ENCODE measurements at places on chromosomes 5 and 9. TPM values are rescaled to one million over a fixed set of nuclear protein-coding genes. Genes with fewer than 3 reads are reported as not detected.

Gene GLRA1
- total RNA-seq, result not detected

- peak overlapping the region; percentile 32 for H3K27ac ChIP-seq
- no peaks in the 10 kb centered on the region for H3K27me3 ChIP-seq
- no peak for DNase-seq
- H3K4me3 ChIP-seq, result no peak overlapping the region
- H3K36me3 ChIP-seq, result peaks cover 5% of the 10 kb centered on the region
- H3K4me1 ChIP-seq, result no peaks in the 10 kb centered on the region
Observed at GRCh38 chr5:78779771-78780616, 131.4 kb upstream of the LHFPL2 start.

Gene KIF4B
- total RNA-seq, result under 0.01 TPM

Gene SLC6A19
- not detected for total RNA-seq

- peak overlapping the region; percentile 55 for H3K27ac ChIP-seq
- DNase-seq, result no peak
- peaks cover 39% of the 10 kb centered on the region for H3K4me1 ChIP-seq
- H3K36me3 ChIP-seq, result peaks cover 31% of the 10 kb centered on the region
- no peak overlapping the region for H3K4me3 ChIP-seq
- H3K27me3 ChIP-seq, result peaks cover 26% of the 10 kb centered on the region
Observed at GRCh38 chr9:136361754-136362449, 1.6 kb downstream of the DNLZ start.

- H3K36me3 ChIP-seq, result no peaks in the 10 kb centered on the region
- H3K27ac ChIP-seq, result no peak overlapping the region
- no peaks in the 10 kb centered on the region for H3K27me3 ChIP-seq
- DNase-seq, result no peak
- H3K4me1 ChIP-seq, result peaks cover 20% of the 10 kb centered on the region
Observed at GRCh38 chr5:163565492-163565891, 60.1 kb downstream of the MAT2B start.

Gene CCNJL
- 2.5 TPM for total RNA-seq

Gene TAF11L11
- total RNA-seq, result not detected

Gene ARHGEF37
- total RNA-seq, result 22.0 TPM

DNA sequence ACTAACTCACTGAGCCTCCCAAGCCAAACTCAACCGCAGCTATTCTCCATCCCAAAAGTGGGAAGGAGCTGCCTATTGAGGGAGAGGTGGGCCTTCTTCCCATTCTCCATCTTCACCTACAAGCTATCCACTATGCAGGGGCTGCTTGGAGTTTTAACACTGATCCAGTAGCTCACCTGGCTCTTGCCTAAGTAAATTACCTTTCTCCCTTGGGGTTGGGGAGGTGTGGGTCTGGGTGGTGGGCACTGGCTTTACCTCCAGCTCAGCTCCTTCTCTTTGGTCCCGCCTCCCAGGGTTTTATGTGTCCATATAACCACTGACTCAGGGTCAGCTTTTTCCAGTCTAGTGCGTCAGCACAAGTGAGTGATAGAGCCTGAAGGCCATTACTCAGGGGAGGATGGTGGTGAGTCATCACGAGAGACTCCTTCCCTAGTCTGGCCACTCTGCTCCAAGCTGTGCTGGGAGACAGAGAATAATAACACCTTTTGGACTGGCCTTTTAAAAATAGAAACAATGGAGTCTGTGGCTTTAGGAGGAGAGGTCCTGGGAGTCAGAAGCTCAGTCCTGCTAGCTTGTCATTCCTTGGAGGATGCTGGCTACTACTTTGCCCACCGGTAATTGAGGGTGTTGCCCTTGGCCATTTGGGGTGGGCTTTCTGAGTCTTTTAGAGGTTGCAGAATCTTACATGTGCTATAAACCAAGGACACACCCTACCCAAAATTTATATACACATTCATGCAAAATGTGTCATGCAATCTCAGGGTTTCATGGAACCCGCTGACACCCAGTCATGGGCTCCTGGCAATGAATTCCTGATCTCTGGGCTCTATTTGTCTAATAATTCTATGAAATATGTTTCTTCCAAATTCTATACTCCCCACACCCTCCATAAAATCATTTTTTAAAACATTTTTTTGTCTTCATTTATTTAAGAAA, 35.6 kb upstream of the ATP6V1G1 start:
- DNase-seq, result no peak
- no peak overlapping the region for H3K4me3 ChIP-seq
- no peaks in the 10 kb centered on the region for H3K27me3 ChIP-seq
- no peaks in the 10 kb centered on the region for H3K36me3 ChIP-seq
- H3K4me1 ChIP-seq, result peaks cover 16% of the 10 kb centered on the region
- peak overlapping the region; percentile 64 for H3K27ac ChIP-seq

- peak overlapping the region; percentile 95 for H3K27ac ChIP-seq
- H3K4me1 ChIP-seq, result peaks cover 68% of the 10 kb centered on the region
- H3K36me3 ChIP-seq, result peaks cover 25% of the 10 kb centered on the region
- no peak for DNase-seq
- H3K4me3 ChIP-seq, result peak overlapping the region; percentile 79
Observed at GRCh38 chr9:137241490-137242268, 592 bp downstream of the TUBB4B start.

GRCh38 chr5:95895771-95896170, 65.9 kb downstream of the ELL2 start:
- H3K27ac ChIP-seq, result no peak overlapping the region
- H3K27me3 ChIP-seq, result no peaks in the 10 kb centered on the region
- no peak for DNase-seq
- H3K4me1 ChIP-seq, result peaks cover 18% of the 10 kb centered on the region
- H3K36me3 ChIP-seq, result peaks cover 36% of the 10 kb centered on the region

DNA sequence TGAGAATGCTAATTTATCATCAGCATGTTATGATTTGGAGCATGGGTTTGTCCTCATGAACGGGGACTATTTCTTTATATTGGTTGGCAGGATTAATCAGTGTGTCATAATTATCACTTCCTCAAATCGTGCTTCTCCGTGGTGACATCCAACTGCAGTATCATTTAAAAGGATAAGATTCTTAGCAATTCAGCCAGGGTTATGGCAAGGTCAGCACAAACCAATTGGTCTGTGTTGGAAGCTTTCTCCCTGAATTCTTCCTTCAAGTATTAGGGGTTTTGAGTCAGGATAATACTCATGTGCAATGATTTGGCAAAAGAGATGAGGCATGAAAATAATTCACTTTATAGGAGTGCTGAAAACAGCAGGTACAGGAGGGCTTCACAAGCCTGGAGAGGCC, 5.5 kb upstream of the CAMLG start:
- no peak overlapping the region for H3K27ac ChIP-seq
- no peaks in the 10 kb centered on the region for H3K36me3 ChIP-seq
- H3K4me3 ChIP-seq, result no peak overlapping the region
- no peak for DNase-seq
- H3K4me1 ChIP-seq, result no peaks in the 10 kb centered on the region
- H3K27me3 ChIP-seq, result no peaks in the 10 kb centered on the region

DNA sequence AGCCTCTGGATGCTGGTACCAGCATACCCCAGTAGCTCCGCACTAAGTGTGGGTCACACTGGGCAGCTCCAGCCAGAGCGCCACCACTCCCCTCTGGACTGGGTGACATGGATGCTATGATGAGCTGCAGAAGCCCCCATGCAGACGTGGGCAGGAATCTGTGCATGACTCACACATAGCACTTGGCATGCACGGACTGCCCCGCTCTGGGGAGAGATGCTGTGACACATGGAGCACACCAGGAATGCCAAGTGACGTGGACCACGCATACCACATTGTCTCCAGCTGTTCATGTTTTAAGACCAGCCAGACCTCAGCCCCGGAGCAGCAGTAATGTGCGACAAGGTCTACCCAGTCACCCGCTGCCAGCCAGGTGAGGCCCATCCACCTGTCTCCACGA, 64.1 kb downstream of the SEMA4D start:
- H3K27me3 ChIP-seq, result no peaks in the 10 kb centered on the region
- no peak overlapping the region for H3K27ac ChIP-seq

- no peak overlapping the region for H3K27ac ChIP-seq
- H3K36me3 ChIP-seq, result no peaks in the 10 kb centered on the region
- H3K4me1 ChIP-seq, result peaks cover 5% of the 10 kb centered on the region
- no peak overlapping the region for H3K4me3 ChIP-seq
Observed at GRCh38 chr9:37293664-37294524, 128.6 kb upstream of the GRHPR start.

- no peaks in the 10 kb centered on the region for H3K27me3 ChIP-seq
- no peak overlapping the region for H3K27ac ChIP-seq
- peaks cover 9% of the 10 kb centered on the region for H3K4me1 ChIP-seq
- no peaks in the 10 kb centered on the region for H3K36me3 ChIP-seq
Observed at GRCh38 chr9:75112789-75113188, 24.5 kb downstream of the OSTF1 start.

GRCh38 chr9:132488626-132489025, 78.6 kb downstream of the CFAP77 start:
- no peaks in the 10 kb centered on the region for H3K27me3 ChIP-seq
- H3K4me1 ChIP-seq, result no peaks in the 10 kb centered on the region
- no peak overlapping the region for H3K4me3 ChIP-seq
- H3K36me3 ChIP-seq, result no peaks in the 10 kb centered on the region
- H3K27ac ChIP-seq, result no peak overlapping the region

GRCh38 chr5:98468188-98468869, 305.1 kb upstream of the RGMB start:
- no peak overlapping the region for H3K4me3 ChIP-seq
- H3K4me1 ChIP-seq, result no peaks in the 10 kb centered on the region
- H3K27me3 ChIP-seq, result no peaks in the 10 kb centered on the region
- no peak overlapping the region for H3K27ac ChIP-seq
- H3K36me3 ChIP-seq, result no peaks in the 10 kb centered on the region

- H3K4me1 ChIP-seq, result no peaks in the 10 kb centered on the region
- H3K4me3 ChIP-seq, result no peak overlapping the region
- no peaks in the 10 kb centered on the region for H3K36me3 ChIP-seq
Observed at GRCh38 chr5:124352312-124352711, 394.1 kb downstream of the ZNF608 start.

- no peak overlapping the region for H3K4me3 ChIP-seq
- H3K27ac ChIP-seq, result no peak overlapping the region
- no peaks in the 10 kb centered on the region for H3K36me3 ChIP-seq
- H3K4me1 ChIP-seq, result no peaks in the 10 kb centered on the region
Observed at GRCh38 chr5:120538644-120539043, 74.5 kb downstream of the PRR16 start.

- DNase-seq, result no peak
- H3K27ac ChIP-seq, result no peak overlapping the region
- H3K4me3 ChIP-seq, result no peak overlapping the region
- H3K27me3 ChIP-seq, result peaks cover 4% of the 10 kb centered on the region
- no peaks in the 10 kb centered on the region for H3K36me3 ChIP-seq
Observed at GRCh38 chr9:21465859-21466518, 16.1 kb downstream of the IFNE start.

Gene RFX3
- total RNA-seq, result 5.0 TPM

- no peaks in the 10 kb centered on the region for H3K36me3 ChIP-seq
- no peak overlapping the region for H3K4me3 ChIP-seq
- no peak overlapping the region for H3K27ac ChIP-seq
- H3K27me3 ChIP-seq, result no peaks in the 10 kb centered on the region
- peak; percentile 21 for DNase-seq
Observed at GRCh38 chr9:16391369-16391768, 479.1 kb downstream of the BNC2 start.

DNA sequence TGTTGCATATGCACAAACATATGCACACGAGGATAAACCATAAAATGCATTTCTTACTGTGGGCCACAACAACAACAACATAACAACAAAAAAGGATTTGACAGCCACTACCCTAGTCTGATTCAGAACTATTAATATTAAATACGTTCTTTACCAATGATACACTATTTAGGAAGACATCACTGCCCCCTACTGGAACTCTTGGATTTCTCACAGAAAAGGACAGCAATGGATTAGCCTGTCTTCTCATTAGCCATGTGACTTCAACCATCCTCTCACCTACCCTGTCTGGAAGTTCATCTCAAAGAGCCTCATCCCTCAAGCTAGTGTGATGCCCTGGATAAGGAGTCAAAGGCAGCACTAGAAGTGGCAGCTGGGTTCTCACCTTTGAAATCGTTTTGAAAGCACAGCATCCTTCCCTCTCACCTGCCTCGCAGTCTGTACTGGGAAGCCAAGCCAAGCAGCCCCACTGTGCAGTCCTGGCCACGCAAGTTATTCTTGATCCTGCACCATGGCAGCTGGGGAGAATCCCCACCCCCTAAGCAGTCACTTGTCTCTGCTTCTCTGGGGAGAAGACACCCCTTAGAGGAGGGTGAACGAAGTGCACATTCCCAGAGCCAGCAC, 64.6 kb downstream of the SH3TC2 start:
- H3K4me3 ChIP-seq, result no peak overlapping the region
- no peak overlapping the region for H3K27ac ChIP-seq
- peak; percentile 39 for DNase-seq
- peaks cover 5% of the 10 kb centered on the region for H3K4me1 ChIP-seq
- H3K27me3 ChIP-seq, result no peaks in the 10 kb centered on the region

DNA sequence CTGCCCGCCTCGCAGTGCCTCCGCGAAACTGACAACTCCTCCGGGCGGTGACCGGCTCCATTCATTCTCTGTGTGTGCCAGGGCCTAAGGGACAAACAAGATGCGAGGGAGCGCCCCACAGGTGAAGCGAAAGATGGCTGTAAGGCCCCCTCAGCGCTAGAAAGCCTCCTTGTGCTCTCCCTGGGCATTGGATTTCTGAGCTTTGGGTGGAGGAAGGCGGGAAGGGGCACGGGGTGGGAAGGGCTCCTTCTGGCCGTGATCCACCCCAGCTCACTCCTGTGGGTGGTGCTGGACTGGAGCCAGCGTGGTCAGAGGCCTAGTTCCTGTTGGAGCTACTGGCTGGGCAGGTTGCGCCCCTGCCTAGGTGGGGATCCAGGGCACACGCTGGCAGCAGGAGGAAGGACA, 943 bp downstream of the GALNT12 start:
- no peak for DNase-seq
- H3K36me3 ChIP-seq, result no peaks in the 10 kb centered on the region
- H3K27ac ChIP-seq, result peak overlapping the region; percentile 85
- no peaks in the 10 kb centered on the region for H3K27me3 ChIP-seq

Data from esophagus muscularis mucosa (tissue), 4 donors.